Pulmonary artery endothelial cell (primary cell): ENCODE measurements at places on chromosomes 3 and 15.

GRCh38 chr15:45635191-45635638 lies 386 bp downstream of the SQOR start:
- DNase-seq, result no peak

- no peak for DNase-seq
These were observed 44.6 kb upstream of the LIMD1 start for GRCh38 chr3:45549961-45550360.

DNA sequence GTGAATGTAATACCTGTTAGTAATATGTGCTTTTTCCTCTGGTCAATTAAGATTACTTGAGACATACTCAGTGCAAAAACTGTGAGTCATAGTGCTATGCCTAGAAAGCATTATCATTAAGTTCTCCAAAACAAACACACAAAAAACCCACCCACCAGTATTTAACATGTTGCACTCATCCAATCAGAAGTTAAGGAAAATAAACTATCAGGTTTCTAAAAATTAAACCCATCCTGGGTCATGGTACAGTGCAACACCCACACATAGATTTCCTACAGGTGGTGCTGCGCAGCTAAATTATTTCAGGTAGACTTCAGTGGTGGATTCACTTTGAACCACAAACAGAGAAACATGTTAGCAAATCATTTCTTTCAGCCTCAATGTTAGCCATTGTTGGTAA lies 264.4 kb upstream of the VEPH1 start:
- DNase-seq, result no peak

GRCh38 chr3:165830746-165831145 lies 6.5 kb downstream of the BCHE start:
- DNase-seq, result no peak

- DNase-seq, result no peak
These were observed 11.8 kb upstream of the PIAS1 start for GRCh38 chr15:68042156-68042854.

- no peak for DNase-seq
These were observed 237.7 kb downstream of the SUCLG2 start for GRCh38 chr3:67416703-67417102.

- DNase-seq, result peak; percentile 35
These were observed 82.7 kb upstream of the SLC6A6 start for GRCh38 chr3:14319654-14320182.

GRCh38 chr15:100665570-100665969 lies 63.2 kb downstream of the ASB7 start:
- no peak for DNase-seq

GRCh38 chr3:13583251-13584180 lies 34.6 kb downstream of the FBLN2 start:
- DNase-seq, result no peak
